ENCODE measurements at places on chromosomes 3 and 15.

DNA sequence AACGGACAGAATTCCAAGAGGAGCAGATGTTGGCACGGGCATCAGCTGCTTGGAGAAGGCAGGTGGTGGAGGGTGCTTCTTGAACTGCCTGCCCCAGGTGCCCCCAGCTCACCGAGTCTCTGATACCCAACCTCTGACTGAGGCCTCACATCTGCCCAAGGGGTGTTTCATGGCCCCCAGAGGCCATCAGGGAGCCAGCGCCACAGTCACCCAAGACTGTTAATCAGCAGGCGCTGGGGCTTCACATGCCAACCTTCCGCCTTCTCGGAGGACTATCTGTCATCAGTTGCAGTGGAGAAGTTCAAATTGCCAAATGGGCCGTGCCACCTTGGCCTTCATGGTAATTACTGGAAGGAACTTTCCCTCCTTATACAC, 61.9 kb upstream of the SLC6A1 start:
- no peak for DNase-seq

DNA sequence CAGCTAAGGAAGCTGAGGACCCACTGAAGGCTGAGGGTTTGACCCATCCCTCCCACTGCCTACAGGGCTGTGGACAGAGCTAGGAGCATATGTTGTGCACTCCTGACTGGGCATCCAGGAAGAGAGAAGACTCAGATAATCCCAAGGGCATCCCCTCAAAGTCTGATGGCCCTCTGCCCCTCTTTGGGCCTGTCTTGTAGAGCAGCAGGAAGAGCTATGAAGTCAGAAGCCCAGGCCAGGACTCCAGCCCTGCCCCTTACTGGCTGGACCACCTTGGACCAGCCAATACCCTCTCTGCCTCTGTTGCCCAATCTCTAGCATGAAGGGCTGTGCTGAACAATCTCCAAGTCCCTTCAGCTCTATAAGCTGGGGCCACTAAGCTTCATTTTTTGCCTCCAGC, 210.8 kb downstream of the RPLP1 start:
- DNase-seq: no peak

GRCh38 chr3:122635789-122636188, 44.9 kb upstream of the PARP14 start:
- DNase-seq: no peak

GRCh38 chr3:154464440-154465190, 34.6 kb upstream of the GPR149 start:
- DNase-seq: no peak
